ENCODE measurements at places on chromosomes 1 and 21. TPM values are rescaled to one million over a fixed set of nuclear protein-coding genes. Genes with fewer than 3 reads are reported as not detected.

The RNF186 gene
- not detected for total RNA-seq

DNA sequence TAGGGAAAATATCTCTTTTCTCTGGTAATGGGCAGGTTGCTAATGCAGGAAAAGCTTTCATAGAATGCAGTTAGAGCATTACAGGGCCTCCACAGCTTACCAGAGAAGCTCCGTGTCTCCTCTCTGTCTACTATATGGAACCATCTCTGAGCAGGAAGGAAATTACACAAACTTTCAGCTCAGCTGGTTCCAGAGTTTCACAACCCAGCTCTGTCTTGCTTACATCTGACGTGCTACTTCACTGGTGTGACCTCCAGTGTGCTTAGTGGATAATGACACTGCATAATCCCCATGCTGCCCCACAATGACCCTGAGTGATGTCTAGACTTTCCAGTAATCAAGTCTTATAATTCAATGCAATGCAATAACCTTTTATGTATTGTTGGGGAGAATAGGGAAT lies 4.3 kb upstream of the FGGY start:
- no peaks in the 10 kb centered on the region for H3K27me3 ChIP-seq
- no peaks in the 10 kb centered on the region for H3K36me3 ChIP-seq
- DNase-seq = no peak
- H3K4me3 ChIP-seq = no peak overlapping the region
- H3K4me1 ChIP-seq = peaks cover 7% of the 10 kb centered on the region
- no peak overlapping the region for H3K27ac ChIP-seq

GRCh38 chr1:16433030-16433429 lies 4.2 kb downstream of the SPATA21 start:
- DNase-seq = no peak
- H3K36me3 ChIP-seq = no peaks in the 10 kb centered on the region
- H3K27me3 ChIP-seq = no peaks in the 10 kb centered on the region

GRCh38 chr1:67535474-67535873 lies 105.3 kb upstream of the SERBP1 start:
- H3K27ac ChIP-seq = no peak overlapping the region
- DNase-seq = peak; percentile 92
- peaks cover 7% of the 10 kb centered on the region for H3K4me1 ChIP-seq
- H3K27me3 ChIP-seq = no peaks in the 10 kb centered on the region

GRCh38 chr1:77430966-77431690 lies 149.3 kb downstream of the AK5 start:
- DNase-seq = no peak
- no peaks in the 10 kb centered on the region for H3K4me1 ChIP-seq
- H3K4me3 ChIP-seq = no peak overlapping the region
- H3K27ac ChIP-seq = no peak overlapping the region
- H3K36me3 ChIP-seq = no peaks in the 10 kb centered on the region
- H3K27me3 ChIP-seq = no peaks in the 10 kb centered on the region

DNA sequence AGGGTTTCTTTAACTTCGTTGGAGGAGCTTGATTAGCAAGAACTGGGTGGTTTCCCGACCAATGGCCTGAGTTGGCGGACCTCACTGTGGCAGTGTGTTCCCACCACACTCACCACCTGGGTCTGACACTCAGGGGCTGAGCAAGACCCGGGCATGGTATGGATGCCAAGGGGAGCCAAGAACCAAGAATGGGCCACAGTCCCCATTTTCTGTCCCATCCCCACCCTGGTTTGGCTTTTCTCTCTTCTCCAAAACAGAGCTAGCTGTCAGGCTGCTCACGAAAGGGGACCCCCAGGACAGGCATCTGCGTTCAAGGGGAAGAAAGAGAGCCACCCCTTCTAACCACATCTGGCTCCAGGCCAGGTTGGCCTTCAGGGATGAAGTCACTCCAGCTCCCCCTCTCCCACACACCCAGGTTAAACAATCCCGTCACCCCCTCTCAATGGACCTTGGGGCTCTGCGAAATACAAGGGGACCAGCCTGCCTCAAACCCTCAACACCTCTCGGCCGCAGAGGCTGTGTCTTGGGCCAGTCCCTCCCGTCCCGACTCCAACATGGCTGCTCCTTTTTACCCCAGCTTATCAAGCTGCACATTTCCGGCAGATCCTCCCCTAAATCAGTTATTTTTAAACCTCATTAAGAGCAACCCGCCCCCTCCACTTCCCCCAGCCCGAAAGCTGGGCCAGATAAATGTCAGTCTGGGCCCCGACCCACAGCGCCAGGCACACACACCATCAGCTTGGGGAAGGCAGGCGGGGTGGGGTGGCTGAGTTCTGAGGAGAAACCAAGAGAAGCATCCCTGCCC lies 3.4 kb downstream of the TAGLN2 start:
- no peak overlapping the region for H3K4me3 ChIP-seq

DNA sequence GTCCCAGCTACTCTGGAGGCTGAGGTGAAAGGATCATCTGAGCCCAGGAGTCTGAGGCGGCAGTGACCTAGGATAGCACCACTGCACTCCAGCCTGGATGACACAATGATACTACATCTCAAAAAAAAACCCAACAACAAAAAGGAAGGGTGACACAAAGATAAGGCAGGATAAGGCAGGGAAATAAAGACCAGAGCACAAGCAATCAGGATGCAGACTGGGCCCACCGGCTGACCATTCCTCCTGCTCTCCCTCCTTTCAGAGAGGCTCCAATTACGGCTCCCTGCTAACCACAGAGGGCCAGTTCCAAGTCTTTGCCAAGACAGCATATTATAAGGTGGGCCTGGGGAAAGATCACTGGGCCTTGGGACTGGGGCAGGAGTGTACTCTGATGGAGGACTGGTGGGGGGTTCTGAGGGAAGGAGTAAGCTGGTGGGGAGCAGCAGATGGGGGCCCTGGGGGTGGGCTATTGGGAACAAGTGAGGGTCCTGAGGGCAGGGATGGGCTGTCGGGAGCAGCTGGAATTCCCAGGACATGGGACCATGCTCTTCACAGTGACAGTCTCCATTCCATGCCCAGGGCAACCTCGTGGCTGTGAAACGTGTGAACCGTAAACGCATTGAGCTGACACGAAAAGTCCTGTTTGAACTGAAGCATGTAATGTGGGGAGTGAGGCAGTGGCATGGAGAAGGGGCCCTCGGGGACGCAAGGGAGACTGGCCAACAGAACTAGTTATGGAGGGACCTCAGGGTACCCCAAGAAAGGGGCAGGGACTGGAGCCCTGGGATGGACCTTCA lies 7.3 kb downstream of the NPR1 start:
- no peak overlapping the region for H3K27ac ChIP-seq
- no peak for DNase-seq
- peaks cover 10% of the 10 kb centered on the region for H3K27me3 ChIP-seq
- H3K4me3 ChIP-seq = no peak overlapping the region
- no peaks in the 10 kb centered on the region for H3K36me3 ChIP-seq

The KCNK2 gene
- not detected for total RNA-seq

The CASQ2 gene
- 2.0 TPM for total RNA-seq

- peaks cover 15% of the 10 kb centered on the region for H3K36me3 ChIP-seq
- peaks cover 27% of the 10 kb centered on the region for H3K4me1 ChIP-seq
- H3K4me3 ChIP-seq = peak overlapping the region; percentile 94
- H3K27ac ChIP-seq = peak overlapping the region; percentile 93
- no peaks in the 10 kb centered on the region for H3K27me3 ChIP-seq
Measured at GRCh38 chr1:218349348-218350034, 4.4 kb downstream of the TGFB2 start.

- H3K4me1 ChIP-seq = peaks cover 16% of the 10 kb centered on the region
- no peak within 1 kb of the TSS for H3K27ac ChIP-seq
- peak; percentile 32 for DNase-seq
- H3K4me3 ChIP-seq = peak within 1 kb of the TSS; percentile 37
- H3K27me3 ChIP-seq = peaks cover 100% of the 10 kb centered on the region
Measured at GRCh38 chr21:36698981-36699545, at the start of gene SIM2. SIM2 (plus strand) TSS chr21:36699115; CDS start chr21:36699747, 632 bp downstream.

The GRHL3 gene
- 0.54 TPM for total RNA-seq

DNA sequence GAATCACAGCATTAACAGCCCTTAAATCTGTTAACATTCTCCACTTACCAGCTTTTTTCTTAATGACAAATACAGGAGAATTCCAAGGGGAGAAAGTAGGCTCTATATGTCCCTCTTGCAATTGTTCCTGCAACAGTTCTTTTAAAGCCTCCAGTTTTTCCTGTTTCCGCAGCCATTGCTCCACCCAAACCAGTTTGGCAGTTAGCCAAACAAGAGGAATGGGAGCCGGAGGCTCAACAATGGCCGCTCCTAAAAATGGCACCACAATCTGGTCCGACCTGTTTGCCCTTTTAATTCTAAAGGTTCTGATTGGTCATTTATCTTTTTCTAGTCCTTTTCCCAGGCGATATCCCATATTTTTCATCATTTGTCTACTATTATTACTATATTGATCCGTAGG lies 14.0 kb upstream of the L1TD1 start:
- no peak overlapping the region for H3K4me3 ChIP-seq
- H3K36me3 ChIP-seq = no peaks in the 10 kb centered on the region
- no peaks in the 10 kb centered on the region for H3K27me3 ChIP-seq
- H3K27ac ChIP-seq = no peak overlapping the region

DNA sequence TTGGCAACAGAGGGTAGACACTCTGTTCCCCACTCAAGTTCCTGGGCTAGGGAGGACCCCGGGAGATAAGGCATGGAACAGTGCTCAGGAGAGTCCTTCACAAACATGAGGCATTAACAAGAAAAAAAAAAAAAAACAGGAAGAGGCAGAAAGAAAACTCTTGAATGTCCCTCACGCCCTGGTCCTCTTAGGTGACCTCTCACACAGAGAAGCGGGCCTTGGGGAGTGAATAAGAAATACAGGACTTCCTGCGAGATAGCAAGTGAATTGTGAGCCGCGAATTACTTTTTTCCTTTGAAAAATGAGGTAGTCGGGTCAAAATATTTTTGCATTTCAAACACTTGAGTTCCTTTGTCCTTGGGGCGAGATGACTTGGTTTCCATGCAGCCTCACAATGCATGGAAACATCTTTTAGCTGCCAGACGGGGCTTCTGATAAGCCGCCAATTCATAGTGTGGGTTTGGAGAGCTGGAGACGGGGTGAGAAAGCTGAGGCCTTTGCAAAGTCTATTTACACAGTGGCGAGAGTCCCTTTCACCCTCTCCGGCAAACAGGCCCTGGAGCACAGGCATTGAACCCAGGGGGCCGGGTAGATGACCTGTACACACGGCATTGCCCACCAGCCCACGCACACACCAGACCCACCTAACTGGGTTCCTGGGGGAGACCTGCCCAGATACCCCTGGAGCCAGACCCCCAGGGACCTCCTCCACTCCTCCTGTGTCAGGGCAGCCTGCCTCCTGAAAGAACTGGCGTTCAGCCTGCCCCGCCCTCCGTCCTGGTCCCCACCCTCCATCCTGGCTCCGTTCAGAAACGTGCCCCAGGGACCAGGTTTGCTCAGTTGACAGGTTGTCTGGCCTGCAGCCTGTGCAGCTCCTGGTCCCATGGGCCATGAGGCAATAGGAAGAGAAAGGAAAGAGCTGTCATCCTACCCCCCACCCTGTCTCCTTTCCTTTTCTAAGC lies 192.3 kb downstream of the PRDM16 start:
- H3K27me3 ChIP-seq = no peaks in the 10 kb centered on the region
- no peak for DNase-seq
- H3K36me3 ChIP-seq = no peaks in the 10 kb centered on the region
- no peaks in the 10 kb centered on the region for H3K4me1 ChIP-seq
- no peak overlapping the region for H3K4me3 ChIP-seq
- H3K27ac ChIP-seq = no peak overlapping the region

The LRRC53 gene
- total RNA-seq = 0.14 TPM

- no peak overlapping the region for H3K4me3 ChIP-seq
- no peaks in the 10 kb centered on the region for H3K27me3 ChIP-seq
- DNase-seq = peak; percentile 16
- H3K27ac ChIP-seq = no peak overlapping the region
Measured at GRCh38 chr1:110482662-110483307, 31.8 kb downstream of the PROK1 start.

All from cardiac muscle cell (in vitro differentiated cells and primary cell).